Fibroblast of the aortic adventitia (primary cell): ENCODE measurements at places on chromosomes 13 and 19. TPM values are rescaled to one million over a fixed set of nuclear protein-coding genes. Genes with fewer than 3 reads are reported as not detected.

GRCh38 chr13:111316161-111316730 is 4.2 kb upstream of the TEX29 start:
- DNase-seq, result no peak

DNA sequence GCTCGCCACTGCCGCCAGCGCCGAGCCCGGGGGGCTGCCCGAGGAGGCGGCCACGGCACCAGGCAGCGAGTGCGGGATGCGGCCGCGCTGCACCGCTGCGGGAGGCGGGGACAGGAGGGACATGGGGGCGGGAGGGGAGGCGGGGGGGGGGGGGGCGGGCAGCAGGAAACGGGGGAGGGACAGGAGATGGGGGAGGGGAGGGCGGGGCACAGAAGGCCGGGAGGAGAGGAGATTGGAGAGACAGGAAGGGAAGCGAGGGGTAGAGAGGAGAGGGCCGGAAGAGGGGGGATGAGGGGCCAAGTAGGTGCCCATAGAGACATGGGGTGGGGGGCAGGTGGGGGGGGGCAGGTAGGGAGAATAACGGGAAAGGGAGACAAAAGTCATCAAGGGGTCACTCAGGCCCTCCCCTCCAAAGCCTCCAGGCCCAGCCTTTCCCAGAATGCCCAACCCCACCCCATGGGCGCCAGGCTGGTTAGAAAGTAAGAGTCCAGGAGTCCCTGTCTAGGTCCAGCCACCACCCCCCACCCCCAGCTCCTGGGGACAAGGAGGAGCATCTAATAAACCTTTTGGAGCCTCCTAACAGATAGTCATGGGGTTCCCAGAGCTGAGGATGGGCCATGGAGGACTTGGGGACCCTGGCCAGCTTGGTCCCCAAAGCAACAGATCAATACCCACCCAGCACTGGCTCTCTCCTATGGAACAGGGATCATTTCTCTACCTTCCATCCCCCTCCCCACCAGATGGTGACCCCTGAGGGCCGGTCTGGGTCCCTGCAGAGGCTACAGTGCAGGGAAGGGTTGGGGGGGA is 9.5 kb downstream of the NR2F6 start:
- peak; percentile 29 for DNase-seq

DNA sequence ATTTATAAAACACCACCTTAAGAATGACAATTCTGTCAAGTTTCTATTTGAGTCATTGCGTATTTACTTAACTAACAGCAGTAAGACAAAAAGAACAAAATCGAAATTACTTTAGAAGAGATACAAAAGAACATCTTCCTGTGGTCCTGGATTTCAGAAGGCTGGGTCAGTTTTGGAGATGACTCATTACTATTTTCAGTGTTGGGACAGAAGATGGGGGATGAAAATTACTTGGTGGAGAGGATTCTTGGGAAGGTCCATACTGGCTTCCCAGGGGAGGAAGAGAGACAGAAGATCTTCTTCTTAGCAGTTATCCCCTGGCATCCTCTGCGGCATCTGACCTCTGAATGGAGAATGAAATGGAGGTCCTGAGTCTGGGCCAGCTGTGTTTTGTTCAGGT is 33.5 kb upstream of the CSNK1A1L start:
- DNase-seq, result no peak

The TLE6 gene
- total RNA-seq, result 0.18 TPM in 1 of 2 replicates, not detected in the other

The PPM1N gene
- total RNA-seq, result 0.99 and 2.4 TPM in 2 replicates

DNA sequence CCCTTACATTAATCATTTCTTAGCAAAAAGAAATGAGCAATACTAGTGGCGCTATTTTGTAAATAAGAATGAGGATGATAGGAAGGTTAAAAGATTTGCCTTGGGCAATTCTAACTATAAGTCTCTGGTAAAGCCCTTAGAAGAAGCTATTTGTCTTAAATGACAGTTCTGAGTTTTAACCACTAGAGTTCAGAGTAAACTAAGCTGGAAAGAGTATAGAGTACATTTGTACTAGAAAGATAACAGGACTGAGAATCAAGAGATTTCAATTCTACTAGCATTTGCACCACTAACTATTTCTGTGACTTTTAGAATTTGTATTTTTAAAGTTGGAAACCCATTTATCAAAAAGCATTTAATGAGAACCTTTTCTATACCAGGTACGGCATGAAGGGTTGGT is 750.3 kb downstream of the OLFM4 start:
- DNase-seq, result no peak

The NPAS1 gene
- 0.49 and 2.1 TPM in 2 replicates for total RNA-seq

The GNA15 gene
- not detected in 2 replicates for total RNA-seq

- DNase-seq, result no peak
Measured at GRCh38 chr13:38617936-38618335, 68.9 kb upstream of the FREM2 start.

The ZNF320 gene
- total RNA-seq, result 7.3 and 12.0 TPM in 2 replicates

- no peak for DNase-seq
Measured at GRCh38 chr19:5798244-5798643, 6.6 kb upstream of the NRTN start.

GRCh38 chr13:25281193-25281934 is 5.9 kb downstream of the MTMR6 start:
- no peak for DNase-seq

DNA sequence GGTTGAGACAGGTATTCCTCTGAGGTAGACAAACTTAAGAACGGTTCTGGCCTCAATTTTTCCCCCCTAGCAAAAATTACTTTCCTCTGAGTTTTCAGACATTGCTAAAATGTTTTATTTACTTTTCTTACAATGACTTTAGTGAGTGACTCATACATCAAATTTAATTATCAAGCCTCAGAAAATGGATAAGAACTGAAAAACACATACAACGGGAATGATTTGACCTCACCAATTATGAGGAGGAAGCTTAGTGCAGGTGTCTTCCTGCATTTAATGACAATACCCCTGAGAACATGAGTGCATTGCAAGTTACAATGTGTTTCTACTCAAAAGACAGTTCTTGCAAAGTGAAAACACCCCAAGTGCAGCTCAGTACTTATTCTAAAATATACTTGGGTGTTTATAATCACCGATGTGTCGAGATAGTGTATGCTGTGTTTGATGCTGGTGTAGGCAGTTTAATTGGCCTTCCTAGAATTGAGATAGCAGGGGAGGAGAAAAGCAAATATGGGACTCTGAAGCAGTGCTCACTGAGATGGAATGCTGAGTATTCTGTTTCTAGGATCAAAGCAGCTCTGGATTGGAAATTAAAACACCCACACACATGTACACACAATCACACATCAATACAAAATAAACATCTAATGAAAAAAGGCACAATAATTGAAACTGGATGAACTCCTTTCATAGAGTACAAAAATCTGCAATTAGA is 189.5 kb upstream of the SLC10A2 start:
- DNase-seq, result no peak

DNA sequence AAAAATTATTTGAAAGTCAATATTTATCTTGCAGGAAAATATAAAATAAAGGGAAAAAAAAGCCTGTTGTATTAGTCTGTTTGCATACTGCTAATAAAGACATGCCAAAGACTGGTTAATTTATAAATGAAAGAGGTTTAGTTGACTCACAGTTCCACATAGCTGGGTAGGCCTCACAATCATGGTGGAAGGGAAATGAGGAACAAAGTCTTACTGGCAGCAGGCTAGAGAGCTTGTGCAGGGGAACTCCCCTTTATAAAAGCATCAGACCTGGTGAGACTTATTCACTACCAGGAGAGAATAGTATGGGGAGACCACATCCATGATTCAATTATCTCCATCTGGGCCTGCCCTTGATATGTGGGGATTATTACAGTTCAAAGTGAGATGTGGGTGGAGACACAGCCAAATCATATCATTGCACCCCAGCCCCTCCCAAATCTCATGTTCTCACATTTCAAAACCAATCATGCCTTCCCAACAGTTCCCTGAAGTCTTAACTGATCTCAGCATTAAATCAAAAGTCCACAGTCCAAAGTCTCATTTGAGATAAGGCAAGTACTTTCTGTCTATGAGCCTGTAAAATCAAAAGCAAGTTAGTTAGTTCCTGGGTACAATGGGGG is 1416.5 kb upstream of the SPRY2 start:
- no peak for DNase-seq

The URAD gene
- total RNA-seq, result not detected in 2 replicates

DNA sequence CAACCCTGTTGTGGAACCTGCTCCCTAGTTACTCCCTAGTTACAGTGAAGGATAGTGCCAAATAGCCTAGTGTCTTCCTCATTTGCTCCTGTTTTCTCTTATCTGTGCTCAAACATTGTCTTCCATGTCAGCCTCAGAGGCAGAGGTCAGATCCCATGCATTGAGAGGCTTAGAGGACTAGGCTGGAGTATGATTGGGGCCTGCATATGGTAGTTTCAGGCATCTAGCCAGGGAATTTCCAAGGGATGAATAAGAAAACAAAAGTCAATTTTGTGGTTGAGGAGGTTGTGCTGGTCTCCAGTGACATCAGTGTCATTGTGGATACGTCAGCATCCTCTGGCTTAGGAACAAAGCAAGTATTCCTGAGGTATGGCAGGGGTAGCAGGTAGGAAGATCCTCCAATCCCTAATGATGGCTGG is 9.4 kb downstream of the ZNF546 start:
- DNase-seq, result peak; percentile 70

DNA sequence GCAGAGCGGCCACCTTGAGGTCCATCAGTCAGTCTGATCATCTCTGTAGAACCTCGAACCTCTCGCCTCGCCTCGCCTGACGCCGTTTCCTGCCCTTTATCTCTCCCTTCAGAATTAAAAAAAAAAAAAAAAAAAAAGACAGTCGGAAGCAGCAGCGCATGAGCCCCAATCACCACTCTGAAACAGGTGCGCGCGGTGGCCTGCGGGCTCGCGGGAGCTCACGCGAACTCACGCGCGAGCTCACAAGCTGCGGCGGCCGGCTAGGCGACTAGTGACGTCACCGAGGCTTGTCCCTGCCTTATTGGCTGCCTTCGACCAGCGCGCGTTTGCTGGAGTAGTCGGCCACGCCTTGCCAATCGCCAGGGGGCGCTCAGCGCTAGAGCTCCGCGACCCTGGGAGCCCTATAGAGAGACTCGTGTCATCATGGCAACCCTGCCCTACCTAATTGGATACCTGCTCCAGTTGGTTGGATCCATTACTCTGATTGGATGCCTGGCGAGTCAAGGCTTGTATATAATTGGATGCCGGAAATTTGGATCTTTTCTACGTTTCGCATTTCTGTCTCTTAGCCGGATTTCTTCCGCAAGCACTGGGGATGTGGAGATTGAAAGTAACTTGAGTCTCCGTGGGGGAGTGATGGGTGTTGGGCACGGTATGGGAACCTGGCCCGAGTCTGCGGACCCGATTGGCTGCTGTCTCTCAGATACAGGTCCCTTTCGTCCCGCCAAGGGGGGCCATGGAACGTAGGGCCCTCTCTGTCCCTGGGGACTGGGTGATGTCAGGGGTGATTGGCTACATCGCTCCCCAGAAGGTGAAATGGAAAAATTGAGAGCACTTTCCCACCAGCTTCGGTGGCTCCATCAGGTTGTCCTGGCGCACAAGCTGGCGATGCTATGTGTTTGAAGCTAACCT is 31.6 kb downstream of the SYT3 start:
- DNase-seq, result peak; percentile 33

The IGLON5 gene
- not detected in 2 replicates for total RNA-seq

The KLK15 gene
- not detected in 2 replicates for total RNA-seq

The KLK14 gene
- total RNA-seq, result not detected in 2 replicates

The FLT3LG gene
- total RNA-seq, result 3.7 and 5.4 TPM in 2 replicates

The LPAR2 gene
- total RNA-seq, result 0.33 and 1.1 TPM in 2 replicates

The PLD3 gene
- 179 and 252 TPM in 2 replicates for total RNA-seq

DNA sequence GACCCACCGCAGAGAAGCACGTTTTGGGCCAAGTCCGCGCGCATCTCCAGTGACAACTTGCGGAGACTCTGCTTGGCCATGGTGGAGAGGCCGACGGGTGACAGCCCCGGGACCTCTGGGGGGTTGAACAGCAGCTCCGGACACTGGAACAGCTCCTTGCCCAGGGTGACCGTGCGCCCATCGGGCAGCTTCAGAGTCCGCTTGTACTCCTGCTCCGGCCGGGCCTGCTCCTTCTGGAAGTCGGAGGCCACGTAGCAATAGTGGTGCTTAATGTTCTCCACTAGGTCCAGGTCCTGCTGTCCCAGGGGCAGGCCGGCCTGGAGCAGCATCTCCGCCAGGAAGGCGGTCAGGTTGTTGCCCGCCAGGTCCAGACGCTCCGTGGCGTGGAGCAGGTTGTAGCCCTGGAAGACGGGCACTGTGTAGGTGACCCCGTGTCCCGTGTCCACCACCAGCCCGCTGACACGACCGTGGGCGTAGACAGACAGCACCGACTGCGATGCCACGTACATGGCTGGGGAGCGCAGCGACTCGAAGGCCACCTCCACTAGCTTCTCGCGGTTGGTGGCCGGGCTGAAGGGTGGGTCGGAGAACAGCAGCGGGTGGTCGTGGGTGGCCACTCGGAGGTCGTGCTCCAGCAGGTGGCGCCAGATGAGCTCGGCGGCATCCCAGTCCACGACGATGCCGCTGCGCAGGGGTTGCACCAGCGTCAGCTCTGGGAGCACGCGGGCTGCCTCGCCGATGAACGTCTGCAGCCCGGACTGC is 743 bp downstream of the ACTL9 start:
- no peak for DNase-seq

DNA sequence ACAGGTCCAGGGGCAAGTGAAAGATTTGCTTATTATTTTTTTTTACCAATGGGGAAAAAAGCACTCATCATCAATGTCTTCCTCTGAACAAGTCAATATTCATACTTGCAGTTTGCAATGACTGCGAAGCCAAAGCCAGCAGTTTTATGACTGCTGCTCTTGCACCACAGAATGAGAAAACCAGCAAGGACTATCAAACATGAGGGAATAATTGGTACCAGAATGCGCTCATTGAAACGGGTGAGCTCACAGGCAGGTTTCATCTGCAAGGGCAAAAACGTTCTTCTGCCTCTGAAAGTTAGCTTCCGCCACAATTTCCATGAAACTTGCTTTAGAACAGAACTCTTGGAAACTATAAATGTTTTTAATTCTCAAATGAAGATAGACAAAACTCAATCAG is 5.5 kb downstream of the DLEU7 start:
- DNase-seq, result no peak

The LIM2 gene
- total RNA-seq, result not detected in 2 replicates

The CEACAM19 gene
- total RNA-seq, result 1.3 and 2.5 TPM in 2 replicates

GRCh38 chr19:12987190-12987589 is 8.1 kb upstream of the NFIX start:
- no peak for DNase-seq

The ZNF841 gene
- total RNA-seq, result 26.0 and 28.9 TPM in 2 replicates

GRCh38 chr13:101303521-101303920 is 112.8 kb downstream of the NALCN start:
- DNase-seq, result peak; percentile 31

- no peak for DNase-seq
Measured at GRCh38 chr13:112467236-112467635, 91.1 kb downstream of the SPACA7 start.

The MPND gene
- 5.4 and 13.2 TPM in 2 replicates for total RNA-seq

The NBEA gene
- total RNA-seq, result 4.6 and 6.9 TPM in 2 replicates

The OR4F17 gene
- total RNA-seq, result not detected in 2 replicates

The CACNG7 gene
- total RNA-seq, result 0.57 and 1.9 TPM in 2 replicates

The TMEM272 gene
- total RNA-seq, result not detected in 2 replicates

GRCh38 chr13:88979465-88980175 is 1308.4 kb downstream of the SLITRK5 start:
- no peak for DNase-seq

The ZNF492 gene
- total RNA-seq, result 0.45 TPM in 1 of 2 replicates, not detected in the other

The KLF16 gene
- total RNA-seq, result 6.5 and 7.3 TPM in 2 replicates

DNA sequence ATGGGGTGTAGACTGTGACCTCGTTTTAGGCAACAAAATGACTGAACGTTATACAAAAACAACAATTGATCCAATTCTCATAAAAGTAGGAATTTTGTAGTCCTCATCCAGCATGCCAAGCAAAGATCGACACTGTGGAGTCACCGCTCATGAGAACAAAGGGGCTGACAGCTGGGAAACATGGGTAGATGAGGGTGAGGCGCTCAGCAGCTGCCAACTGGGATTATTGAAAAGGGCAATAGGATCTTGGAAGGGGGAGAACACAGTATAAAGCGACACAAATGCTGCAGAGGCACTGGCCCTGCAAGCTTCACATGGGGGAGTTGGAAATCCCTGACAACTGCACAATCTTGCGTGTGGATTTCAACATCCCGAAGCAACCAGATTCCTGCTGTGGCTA is 5.4 kb upstream of the ZNF765 start:
- DNase-seq, result no peak
